Bronchial epithelial cell (primary cell): ENCODE measurements at places on chromosomes 7 and 10.

DNA sequence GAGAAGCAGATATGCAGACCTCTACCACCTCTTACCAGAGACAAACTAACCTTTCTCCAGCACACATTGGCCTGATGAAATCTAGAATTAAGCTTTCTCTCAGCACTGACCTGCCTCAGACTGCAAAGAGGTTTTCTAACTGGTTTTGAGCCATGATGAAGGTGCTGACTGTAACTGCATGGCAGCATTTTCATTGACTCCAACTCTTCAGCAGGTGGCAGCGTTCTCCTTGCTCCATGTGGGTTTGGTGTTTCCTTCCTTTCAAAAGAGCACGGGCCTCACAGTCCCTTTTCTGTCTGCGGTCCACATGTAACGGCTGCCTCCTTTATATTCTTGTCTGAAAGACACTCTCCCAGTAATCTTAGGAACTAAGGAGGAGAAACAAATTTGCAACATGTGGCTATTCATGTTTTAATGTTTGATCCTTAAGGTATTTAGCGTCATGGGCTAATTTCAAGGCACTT is 12.6 kb downstream of the KLLN start:
- peak; percentile 62 for DNase-seq

GRCh38 chr7:974172-974571 is 1.2 kb downstream of the COX19 start:
- DNase-seq: peak; percentile 23

DNA sequence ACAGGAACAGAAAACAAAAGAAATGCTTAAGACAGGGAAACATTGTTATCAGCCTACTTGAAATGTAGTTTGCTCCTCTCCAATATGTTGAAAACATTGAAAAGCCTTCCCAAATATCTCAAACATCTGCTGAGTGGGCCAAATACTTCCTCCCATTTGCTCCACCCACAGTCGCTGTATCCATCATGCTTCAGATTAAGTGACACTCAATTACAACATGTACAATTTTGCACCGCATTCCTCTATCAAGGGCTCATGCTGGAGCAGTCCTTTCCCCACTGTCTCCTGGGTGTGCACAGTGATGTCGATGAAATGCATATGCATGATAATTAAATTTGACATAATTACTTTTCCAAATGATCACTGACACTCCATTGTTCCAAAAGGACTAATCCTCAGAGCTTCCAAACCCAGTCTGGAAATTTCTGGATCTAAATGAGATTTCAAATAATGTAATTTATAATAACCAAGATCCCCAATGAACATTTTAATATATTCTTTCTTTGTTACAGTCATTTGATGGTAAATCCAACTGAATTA is 604.6 kb downstream of the GRID1 start:
- no peak for DNase-seq

DNA sequence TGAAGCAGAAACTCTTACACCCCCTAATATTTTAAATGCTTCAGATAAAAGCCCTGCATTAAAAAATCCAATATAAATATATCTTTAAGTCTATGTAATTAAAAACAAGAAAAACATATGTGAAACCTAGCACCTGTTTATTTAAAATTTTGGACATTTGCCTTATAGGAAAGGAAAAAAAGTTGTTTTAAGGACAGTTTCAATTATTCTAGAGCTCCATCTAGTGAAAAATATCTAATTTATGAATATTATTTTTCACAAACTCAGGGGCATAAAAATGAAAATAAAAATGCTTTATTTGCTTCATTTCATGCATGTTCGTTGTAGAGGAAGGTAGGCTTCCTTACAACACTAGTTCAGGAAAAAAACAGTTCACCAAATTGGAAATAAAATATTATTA is 26.1 kb downstream of the ENKUR start:
- DNase-seq: peak; percentile 10

DNA sequence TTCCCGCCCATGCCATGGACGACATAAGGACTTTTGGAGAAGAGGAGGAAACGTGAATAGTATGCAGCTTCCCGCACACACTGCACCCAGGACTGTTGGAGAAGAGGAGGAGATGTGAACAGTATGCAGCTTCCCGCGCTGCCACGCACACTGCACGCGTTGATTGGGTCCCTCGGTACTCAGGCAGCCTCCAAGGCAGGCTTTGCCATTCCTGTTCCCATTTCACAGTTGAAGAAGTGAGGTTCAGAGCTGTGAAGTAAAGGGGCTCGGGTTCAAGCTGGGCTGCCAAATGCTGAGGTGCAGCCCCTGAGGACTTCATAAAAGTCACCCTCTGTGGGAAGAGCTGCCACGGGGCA is 147.9 kb upstream of the FAM20C start:
- no peak for DNase-seq

DNA sequence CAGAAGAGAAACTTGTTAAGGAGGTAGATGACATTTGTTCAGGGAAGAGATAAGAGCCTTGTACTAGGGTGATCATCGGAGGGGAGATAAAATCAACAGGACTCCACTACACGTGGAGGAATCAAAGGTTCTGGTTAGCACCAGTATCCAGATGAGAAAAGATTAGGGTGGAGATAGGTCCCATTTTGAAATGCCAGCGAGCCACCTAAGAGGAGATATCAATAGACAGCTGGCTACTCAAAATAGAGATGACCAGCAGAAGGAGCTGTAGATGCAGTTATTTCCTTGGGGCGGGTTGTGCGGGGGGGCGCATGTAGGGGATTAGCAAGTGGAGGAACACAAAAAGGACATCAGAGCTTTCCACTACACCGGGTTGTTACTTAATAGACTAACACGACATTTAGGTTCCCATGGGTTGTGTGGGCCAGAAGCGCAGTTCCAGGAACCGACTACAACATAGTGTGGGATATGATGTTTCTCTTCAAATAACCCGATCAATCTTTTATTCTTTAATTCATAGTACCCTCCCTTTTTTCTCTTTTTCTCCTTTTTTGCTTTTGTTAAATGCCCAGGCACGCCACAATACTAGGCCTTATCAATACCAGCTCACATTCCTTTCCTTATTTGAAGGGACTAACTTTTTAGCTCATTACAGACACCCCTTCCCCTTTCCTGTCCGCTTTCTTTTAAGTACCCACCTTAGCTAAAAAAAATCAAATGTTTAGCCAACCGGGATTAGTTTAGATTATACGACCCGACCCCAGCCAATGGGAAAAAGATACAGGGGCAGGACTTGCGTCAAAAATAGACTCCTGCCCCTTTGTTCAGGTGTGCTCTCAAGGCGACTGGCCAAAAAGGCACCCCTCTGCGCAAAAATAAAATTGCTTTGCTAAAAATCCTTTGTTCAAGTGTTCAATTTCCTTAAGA is 2.0 kb upstream of the KIF11 start:
- no peak for DNase-seq

DNA sequence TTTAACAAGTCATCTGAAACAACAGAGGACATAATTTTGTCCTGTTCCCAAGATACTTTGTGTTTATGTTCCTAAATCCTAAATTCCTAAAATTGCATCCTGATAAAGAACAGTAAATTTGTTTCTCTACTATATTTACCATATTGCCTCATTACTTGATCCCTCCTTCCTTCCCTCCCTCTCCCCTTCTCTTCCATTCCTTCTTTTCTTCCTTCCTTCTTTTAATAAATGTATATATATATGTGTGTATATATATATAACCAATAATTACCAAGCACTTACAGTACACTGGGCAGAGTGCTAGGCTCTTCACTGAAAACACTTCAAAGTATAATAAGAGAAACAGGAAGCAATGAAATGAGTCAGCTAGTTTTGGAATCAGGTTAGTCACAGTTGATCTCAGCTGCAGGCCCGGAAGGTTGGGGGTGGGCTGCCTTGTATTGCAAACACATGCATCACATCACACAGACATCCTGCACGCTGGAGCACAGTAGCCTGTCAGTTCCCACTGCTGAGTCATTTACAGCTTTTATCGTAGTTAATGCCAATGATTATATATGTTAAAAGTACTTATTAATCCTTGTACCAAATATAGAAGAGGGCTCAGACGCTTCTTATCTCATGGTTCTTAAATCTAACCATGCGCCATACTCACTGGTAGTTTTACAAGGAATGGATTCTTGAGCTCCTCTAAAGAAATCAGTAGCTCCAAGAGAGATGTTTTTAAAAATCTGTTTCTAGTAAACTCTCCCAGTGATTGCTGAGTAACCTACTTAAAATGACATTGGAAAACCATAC is 551.7 kb downstream of the GRM8 start:
- DNase-seq: peak; percentile 98

- DNase-seq: peak; percentile 66
Measured at GRCh38 chr10:103717341-103718246, 137.8 kb downstream of the SH3PXD2A start.

DNA sequence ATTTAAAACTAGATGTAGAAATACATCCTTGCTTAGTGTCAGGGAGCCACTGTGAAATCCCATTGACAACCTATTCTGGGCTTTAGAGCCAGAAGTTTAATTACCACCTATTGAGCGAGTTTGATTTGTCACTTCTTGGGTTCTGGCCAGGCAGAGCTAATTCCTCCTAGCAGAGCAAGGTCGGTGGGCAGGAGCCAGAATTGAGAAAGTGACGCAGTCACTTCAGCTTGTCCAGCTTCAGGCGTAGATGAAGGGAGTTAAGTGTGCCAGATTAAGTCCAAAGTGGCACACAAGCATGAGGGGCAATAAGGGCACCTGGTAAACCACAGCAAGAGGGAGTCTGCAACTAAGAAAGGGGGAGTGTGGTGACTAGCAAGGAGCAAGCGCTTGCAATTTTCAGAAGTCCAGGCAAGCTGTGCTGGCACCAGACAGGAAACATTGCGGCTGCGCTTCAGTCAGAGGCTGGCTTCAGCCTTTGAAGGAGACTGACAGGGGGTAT is 119.4 kb downstream of the ST7 start:
- DNase-seq: peak; percentile 66

DNA sequence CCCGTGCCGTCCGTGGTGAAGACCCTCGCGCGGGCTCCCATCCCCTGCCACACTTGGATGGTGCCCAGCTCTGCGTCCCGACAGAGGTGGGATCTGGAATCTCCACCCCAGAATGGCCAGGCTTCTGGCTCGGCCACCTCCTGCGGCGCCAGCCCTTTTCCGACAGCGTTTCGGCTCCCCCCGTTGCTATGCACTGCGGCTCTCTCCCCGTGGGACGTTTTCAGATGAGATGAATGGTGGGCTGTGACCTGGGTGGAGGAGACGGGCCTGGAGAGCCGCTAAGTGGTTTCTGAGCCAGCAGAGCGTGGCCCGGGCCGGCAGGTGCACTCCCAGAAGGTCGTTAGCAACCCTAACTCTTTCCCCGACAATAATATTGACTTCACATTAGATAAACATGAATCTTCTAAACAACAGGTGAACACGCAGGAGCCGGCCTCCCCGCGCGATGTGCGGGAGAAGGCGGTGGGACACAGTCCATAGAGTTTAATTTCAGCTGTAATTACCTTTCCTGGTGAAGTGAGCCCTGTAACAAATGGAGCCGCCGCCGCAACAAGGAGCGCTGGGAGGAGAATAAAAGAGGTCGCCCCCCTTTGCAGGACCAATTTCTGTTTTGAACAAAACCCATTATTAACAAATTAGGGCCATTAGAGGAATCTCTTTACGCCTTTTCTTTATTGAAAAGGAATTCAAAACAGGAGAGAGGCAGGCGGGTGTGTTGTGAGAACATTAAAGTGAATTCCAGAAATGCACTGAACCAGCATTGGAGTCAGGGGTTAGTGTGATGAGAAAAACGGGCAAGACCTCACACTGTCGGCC is 294.3 kb upstream of the PFKP start:
- DNase-seq: no peak

GRCh38 chr10:68647672-68648341 is 73.2 kb upstream of the CCAR1 start:
- peak; percentile 86 for DNase-seq
